ENCODE measurements at places on chromosomes 5 and 9.

DNA sequence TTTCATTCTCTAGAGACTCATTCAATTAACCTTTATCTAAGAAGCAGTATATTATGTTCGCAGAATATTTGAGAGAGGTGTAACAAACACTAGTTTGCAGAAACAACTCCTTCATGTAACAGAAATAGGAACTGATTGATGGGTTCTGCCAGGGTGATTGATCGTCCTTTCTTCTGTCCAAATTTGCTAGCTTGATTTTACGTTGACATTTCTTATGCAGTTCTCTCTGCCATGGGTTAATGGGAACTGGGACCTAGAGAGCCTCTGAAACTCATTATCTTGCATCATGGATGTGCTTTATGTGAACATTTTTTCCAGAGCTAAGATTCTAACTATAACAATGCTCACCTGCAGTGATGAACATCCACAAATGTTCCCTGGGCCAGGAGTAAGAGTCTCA, 107.0 kb downstream of the SLC24A2 start:
- DNase-seq = no peak

DNA sequence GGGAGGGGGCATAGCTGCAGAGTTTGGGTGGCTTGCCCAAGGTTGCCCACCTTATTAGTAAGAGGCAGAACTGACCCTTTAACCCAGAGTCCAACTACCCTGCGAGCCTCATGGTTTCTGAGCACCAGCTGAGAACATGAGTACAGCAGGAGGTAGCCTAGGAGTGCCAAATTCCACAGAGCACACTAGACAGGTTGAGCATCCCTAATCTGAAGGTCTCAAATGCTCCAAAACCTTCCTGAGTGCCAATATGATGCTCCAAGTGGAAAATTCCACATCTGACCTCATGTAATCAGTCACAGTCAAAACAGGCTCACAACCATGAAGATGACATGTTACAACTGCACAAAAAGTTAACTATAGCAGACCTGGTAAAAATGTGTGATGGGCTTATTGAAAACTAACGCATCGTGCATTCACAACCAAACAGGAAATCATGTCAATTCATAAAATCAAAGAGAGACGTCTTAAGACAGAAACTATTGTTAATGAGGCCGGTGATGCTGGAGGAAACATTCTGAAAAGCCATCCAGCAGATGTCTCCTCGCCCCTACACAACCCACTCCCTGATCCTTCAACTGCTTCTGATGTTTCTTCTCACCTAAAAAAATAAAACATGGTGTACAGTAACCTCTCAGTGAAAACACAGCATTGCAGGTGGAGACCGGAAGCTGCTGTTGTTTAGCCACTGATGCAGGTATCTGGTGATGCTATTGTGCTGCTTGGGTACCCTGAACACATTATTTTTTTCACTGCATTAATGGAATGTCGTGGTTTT, 25.0 kb downstream of the PTCH1 start:
- no peak for DNase-seq

GRCh38 chr9:19568946-19569345, 160.1 kb downstream of the ACER2 start:
- no peak for DNase-seq

DNA sequence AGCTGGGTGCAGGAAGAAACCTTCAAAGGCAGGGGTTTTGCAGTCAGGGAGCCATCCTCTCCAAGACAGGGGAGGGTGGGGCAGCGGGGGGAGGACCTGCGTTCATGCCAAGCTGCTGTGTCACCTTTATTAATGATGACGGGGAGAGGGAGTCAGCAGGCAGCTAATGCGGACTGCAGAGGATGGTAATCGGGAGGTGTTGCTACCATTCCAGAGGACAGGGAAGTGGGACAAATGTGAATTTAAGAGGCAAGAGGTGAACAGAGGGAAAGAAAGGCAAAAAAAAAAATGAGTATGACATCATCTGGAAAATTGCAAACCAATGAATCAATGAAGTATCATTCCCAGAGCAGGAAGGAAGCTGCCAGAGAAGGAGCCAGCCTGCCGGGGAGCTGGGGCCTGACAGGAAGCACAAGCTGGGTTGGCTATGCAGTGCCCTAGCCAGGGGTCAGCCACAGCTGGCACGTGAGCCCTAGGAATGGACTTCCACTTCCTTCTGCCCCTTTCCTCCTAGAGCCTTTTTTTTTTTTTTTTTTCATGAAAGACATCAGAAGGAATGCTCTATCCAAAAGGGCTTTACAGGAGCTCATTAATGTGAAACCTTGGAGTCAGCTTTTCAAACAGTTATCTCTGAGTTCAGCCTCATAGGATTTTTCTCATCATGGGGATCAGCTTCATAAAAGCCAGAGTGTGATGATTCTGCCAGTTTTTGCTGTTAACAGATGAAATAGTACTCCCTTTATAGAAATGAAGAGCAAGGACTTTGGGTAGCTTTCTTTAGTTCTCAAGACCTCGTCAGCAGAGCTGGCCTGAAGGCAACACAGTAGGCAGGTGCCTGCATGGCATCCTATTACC, 9.2 kb downstream of the INSYN2B start:
- no peak for DNase-seq

DNA sequence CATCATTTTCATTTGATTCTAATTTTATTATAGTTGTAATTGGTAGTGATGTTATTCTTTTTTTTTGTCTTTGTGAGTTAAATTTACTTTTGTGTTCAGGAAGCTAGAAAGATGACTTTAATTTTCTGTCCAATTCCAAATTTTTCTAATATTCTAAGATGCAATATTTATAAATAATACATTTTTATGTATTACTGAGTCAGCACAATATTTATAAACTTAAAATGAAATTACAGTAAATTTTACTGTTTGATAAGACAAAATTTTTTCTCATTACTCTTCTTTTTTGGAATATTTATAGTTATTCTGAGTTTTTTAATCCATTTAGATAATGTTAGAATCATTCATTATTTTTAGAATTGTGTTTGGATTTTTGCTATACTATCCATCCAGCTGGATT, 1637.9 kb upstream of the ACO1 start:
- no peak for DNase-seq

DNA sequence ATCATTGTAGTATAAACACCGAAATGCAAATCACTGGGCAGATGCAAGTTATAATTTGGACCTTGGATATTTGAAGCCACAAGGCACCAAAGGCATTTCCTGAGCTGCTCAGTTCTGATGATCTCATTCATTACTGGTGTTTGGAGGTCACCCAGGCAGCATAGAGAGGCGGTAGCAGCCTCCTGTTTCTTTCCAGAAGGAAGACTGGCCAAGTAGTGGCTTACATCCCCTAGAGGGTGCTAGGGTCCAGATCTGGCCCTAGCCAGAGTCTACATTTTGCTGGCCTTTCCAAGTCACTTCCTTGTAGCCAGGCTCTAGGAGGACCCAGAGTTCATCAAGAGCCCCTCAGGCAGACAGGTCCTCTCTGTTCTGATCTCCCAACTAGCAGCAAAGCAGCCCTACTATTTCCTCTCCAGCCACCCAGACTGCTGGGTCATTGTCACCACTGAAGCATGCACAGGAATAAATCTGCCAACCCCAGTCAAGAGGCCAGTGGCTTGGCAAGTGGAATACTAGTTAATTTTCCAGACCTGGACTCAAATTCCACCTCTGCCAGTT, 33.4 kb upstream of the TTC1 start:
- no peak for DNase-seq

- DNase-seq = no peak
Observed at GRCh38 chr9:117044241-117044640, 357.1 kb downstream of the TRIM32 start.

DNA sequence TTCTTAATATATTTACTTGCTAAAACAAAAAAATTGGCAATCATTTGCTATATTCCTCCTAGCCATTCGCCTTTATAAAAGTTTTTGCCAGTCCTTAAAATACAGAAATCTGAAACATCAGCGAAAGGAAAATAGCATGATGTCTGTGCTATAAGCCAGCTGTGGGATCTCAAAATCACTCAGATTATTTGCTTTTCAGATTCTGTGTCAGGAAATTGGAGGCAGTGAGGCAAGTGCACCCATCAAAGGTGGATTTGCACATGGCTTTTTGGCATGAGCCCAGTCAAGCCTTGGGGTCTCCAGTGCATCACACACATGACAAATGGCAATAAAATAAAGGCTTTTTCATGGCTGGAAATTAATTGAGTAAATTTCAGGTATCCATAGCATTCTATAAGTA, 196.8 kb upstream of the DAPK1 start:
- no peak for DNase-seq

DNA sequence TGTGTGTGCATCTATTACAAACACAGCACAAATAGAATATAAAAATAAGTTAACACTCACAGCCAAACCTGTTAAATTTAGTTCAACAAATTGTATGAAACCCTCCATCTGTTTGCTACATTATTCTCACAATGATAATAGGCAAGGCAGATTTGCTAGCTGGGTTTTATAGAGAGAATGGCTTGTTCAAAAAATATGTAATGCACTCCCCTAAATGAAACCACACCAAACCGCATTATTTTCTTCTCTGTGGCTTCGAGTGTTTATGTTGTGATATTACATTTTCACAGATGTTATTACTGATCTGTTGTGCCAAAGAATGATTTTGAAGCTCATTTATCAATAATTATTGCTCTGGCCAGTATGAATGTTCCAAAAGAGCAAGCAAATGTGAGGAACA, 92.9 kb downstream of the SPATA31D1 start:
- no peak for DNase-seq

DNA sequence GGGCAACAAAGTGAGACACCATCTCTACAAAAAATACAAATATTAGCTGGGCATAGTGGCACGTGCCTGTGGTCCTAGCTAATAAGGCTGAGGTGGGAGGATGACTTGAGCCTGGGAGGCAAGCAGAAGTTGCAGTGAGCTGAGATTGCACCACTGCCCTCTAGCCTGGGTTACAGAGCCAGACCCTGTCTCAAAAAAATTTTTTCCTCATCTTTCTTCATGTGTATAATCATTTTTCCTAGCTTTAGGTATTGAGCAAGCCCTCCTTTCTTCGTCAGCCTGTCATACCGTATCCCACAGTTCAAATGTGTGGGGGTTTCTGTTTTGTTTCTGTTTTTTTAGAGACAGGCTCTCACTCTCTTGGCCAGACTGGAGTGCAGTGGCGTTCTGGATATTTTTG, 41.3 kb downstream of the EHMT1 start:
- no peak for DNase-seq

- DNase-seq = no peak
Observed at GRCh38 chr9:81132318-81132717, 557.0 kb downstream of the TLE1 start.

DNA sequence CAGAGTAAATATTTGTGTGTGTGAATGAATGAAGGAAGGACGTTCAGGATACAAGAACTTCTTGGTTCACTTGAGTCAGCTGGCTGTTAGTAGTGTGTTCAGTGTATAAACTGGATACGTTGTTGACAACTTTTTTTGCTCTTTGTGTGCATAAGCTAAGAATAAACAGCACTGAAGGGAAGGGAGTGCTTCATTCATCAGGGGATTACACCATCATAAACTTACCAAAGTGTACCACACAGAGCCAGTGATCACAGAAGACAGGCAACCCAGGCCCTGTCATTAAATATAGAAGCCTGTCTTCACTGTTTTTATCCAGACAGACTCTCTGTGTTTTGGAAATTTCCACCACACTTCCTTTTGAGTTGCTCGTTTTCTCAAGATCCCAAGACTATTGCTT, 55.5 kb upstream of the MEF2C start:
- DNase-seq = no peak

- no peak for DNase-seq
Observed at GRCh38 chr9:73743826-73744225, 592.2 kb downstream of the ANXA1 start.

- no peak for DNase-seq
Observed at GRCh38 chr9:105091004-105091640, 153.3 kb upstream of the SLC44A1 start.

- no peak for DNase-seq
Observed at GRCh38 chr5:93585767-93586385, 2.9 kb downstream of the NR2F1 start.

DNA sequence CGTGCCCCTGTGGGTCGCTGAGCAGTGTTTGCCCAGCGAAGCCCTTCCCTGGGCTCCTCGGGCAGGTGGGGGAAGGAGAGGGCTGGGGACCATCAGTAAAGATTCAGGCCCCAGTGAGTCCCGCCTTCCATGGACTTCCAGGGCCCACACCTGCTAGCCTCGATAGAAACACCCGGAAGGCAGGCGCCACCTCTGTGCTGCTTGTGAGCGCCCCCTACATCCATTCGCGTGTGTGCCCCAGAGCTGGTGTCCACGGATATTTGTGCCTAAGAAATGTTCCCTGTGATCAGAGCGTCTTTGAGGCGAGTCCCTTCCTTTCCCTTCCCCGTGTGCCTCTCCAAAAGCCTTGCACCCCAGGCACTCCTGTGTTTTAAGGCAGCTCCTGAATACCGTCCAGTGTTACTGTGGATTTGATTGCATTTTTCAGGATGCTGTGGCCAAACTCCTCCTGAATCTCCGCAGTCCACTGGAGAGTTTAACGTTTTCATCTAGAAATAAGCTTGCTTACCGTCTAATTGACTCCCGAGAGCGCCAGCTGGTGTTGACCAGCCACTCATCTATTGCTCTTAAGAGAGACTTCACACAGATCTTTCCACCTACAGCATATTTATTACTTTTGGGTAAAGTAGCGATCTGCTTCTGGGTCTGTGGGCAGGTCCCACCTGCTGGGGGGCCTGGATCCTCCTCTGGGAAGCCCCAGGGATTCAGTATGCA, 101.4 kb downstream of the COL5A1 start:
- no peak for DNase-seq

DNA sequence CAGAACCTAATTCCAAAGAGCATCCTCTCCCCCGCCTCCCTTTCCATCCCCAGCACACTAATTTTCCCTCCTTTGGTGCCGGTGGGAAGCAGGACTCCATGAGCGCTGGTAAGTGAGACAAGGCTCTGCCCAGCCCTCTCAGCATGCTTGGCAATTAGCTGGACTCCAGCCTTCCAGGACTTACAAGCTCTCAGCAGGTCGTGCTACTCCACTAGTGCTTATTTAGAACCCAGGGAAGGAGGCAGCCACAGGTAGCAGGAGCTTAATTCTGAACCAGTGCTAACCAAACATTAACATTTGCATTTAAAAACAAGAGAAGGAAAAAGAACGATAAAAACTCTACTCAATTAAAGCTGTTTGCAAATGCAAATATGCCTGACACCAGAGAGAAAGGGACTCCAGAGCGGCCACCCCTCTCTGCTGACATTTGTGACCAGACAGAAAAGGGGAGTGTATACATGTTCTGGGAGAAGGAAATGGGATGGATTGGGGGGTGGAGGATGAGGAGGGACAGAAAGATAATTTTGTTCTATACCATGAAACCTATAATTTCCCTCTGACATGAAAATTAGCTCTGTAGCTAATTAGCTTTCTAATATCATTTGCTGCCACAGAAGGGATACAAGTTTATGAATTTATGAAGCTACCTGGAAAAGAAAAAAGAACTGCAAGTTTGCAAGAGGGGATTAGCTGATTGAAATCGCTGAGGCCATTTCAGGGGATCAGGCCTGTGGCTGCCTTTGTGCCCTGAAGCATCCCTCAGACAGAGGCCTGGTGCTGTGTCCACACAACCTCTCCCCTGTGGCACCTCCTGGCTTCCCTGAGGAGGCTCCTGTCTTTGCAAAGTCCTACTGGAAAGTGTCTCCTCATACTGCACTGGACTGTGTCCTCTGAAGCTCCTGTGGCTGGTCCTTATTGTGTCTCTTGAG, 266.3 kb downstream of the SEC61B start:
- no peak for DNase-seq

GRCh38 chr5:167271511-167271910, 1019.9 kb upstream of the WWC1 start:
- no peak for DNase-seq

Measured in NCI-H510A (cell line).